ENCODE measurements at places on chromosomes 2 and 18.
A peak's percentile ranks its signal among the peaks of the same experiment; 100 is the strongest.

- no peak for DNase-seq
Observed at GRCh38 chr18:28735731-28736130, 558.8 kb upstream of the CDH2 start.

DNA sequence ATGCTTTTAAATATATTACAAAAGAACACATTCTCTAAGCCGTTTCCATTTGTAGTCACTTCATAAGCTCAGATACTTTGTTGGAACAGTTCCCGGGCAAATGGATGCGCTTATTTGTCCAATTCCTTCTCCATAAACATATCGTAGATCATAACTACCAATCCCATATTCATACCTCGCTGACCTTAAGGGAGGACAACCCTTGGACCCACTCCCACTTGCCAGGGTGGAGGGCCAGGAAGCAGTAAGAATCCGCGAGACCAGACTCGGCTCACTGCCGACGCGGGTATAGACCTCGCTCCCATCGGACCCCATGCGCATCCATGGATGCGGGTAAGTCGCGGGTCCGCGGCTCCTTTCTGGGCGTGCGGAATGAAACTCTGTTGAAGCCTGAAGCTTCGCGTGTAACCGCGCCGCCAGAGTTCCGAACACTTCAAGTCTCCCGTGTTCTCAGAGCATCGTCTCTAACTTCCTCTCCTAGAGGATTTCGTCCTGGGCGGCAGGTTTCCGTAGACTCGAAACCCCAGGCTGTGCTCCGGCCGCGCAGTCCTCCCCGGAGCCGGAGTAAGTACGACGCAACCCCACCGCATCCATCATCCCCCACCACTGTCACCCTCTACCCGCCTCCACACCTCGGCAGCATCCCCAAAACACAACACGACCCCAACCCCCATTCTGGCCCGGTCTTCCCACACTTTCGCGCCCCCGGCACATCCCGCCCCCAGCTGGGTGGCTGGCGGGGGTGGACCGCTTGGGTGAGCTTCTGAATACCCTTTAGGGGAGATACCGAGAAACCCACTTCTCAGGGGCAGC is 1.1 kb downstream of the DSC3 start:
- DNase-seq: no peak

- peak; percentile 85 for DNase-seq
Observed at GRCh38 chr18:57803103-57803969, at the start of gene ATP8B1. Gene ATP8B1, minus strand, starts transcription at chr18:57803315. Its CDS starts 71,508 bp downstream, at chr18:57731807.

DNA sequence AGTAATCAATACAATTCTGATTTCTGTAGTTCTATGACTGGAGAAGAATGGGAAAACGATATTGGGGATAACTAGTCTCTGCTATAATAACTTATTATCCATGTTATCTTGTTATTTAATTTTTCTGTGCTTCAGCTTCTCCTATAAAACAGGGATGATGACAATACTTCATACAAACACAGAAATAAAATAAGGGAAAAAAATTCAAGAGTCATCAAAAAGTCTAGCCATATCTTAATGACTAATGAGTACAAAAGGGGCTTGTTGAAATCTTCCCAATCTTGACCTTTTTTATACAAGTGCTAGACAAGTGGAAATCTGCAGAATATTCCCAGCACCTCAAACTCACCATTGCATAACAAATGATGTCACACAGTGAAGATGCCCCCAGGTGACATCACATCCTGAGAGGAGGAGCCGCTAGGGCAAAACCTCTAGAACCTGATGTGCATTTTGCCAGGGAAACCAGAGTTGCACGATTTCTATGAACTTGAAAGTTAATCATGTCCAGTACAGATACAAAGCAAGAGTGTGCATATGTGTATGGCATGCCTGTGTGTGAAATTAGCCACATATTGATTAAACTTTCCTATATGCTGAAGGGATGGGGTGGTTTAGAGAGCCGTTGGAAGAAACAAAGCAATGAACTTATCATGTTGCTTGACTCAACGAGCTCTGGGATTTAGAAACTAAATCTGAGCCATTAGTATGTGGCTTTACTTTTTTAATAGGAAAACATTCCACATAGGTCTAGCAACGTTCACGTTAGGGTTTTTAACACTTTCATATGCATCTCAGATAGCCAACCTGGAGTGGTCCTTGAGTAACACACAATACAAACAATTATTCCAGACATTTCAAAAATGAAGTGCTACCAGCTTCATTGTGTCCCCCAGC is 278.9 kb downstream of the SLC4A3 start:
- no peak for DNase-seq

DNA sequence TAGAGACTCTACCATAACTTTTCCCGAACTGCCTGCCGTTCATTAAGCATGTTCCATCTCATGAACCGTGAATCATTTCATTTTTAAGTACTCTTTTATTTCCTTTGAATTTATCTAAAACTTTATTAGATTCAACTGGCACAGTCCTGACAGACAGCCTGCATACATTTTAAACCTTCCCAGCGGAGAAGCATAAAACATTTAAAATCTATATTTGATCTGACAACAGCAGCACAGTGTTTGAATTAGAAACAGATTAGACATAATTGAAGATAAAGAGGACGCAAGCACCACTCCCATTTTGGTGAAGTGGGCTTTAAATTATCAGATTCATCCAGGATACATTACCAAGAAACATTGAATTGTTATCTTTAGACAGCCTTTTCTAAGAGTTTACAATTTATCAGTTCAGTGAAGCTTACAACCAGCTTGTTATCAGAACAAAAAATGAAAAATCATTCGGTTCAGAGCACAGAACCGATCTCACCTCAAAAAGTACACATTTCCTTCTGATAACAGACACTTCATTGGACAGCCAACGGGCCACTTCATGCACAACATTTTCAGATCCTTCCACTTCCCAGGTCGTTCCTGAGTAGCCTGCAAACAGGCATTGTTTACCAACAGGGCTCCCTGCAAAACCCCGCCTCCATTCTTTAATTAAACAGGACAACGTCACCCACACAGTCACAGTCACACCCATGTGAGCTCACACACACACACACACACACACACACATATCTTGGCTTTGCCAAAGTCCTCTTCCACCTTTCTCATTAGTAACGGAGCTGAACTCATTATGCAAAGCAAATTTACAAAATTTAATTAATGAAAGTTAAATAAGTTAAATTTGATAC is 171.2 kb downstream of the SP3 start:
- DNase-seq: no peak

GRCh38 chr2:102033750-102034682 is 42.3 kb downstream of the IL1R2 start:
- no peak for DNase-seq

DNA sequence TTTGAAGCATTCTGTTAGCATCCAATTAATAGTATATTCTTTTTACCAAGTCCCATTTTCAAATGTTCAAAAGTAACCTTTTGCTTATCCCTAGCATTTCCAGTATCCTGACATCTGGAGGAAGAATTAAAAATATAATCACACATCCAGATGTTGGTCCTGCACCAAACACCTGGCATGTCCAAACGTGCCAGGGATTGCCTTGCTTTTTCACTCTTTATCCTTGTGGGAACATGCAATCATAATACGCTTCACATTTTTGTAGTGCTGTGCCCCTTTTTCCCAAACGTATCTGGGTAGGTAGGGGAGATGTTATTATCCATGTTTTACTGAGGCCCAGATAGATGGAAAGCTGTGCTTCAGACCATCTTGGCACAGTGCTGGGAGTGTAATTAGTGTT is 133.0 kb downstream of the TPGS2 start:
- no peak for DNase-seq

DNA sequence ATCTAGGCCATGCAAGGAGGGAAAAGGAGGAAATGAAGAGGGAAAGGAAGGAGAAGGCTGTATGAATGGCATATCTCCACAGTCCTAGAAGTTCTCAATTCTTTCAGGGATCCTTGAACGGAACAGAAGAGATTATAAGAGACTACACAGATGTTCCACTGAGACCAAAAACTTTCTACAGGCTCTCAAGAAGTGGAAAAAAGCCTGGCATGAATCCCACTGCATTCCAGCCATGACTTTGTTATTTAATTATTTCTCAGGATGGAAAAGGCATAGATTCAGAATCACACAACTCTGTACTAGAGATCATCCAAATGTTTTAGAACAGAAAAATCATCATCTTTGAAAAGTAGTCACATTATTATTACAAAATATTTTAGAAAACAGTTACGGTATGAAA is 131.7 kb upstream of the CDH20 start:
- no peak for DNase-seq

DNA sequence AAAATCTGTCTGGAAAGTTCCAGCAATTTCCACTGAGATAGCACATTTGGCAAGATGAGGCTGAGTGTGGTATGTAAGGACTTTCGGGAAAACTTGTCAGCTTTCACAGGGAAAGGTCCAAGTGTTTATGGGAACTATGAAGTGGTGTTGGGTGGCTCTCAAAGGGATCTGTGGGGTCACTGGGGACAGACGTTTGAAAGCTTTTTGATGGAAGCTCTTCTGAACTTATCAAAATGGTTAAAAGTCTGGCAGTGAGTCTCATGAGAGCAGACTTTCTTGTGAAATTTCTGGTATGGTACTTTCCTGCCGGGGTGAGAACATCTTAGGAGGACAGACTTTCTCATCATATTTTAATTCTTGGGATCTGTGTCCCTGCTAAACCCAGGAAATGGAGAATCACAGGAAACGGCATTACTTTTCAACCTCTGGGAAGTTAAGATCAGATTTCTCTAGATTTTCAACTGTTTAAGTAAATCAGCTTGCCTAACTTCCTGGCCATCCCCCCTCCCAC is 546.3 kb upstream of the ZEB2 start:
- DNase-seq: no peak

- no peak for DNase-seq
Observed at GRCh38 chr2:41924024-41924423, 123.8 kb upstream of the PKDCC start.

DNA sequence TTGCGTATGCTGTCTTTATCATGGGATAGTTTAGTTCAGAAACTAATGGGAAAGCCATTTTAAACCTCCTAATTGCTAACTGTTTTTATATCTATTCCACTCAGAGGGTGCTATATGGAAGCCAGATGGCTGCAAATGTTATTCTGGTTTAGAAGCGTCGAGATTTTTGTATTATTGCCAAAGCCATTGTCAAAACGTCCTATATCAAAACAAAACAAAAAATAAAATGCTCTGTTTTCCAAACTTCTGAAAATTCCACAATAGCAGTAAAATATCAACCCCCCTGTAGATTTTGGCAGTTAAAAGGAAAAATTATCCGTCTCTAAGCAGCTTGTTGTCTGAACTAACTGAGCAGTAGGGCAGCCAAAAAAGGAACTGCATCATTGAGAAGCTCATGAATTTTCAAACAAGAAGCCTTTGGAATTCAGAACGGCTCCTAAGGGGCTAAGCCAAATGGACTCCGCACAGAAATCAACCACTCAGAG is 195.4 kb upstream of the CWC22 start:
- no peak for DNase-seq

GRCh38 chr18:3114451-3114850 is 101.5 kb upstream of the LPIN2 start:
- no peak for DNase-seq

- no peak for DNase-seq
Observed at GRCh38 chr18:36034299-36034895, 33.0 kb downstream of the RPRD1A start.

DNA sequence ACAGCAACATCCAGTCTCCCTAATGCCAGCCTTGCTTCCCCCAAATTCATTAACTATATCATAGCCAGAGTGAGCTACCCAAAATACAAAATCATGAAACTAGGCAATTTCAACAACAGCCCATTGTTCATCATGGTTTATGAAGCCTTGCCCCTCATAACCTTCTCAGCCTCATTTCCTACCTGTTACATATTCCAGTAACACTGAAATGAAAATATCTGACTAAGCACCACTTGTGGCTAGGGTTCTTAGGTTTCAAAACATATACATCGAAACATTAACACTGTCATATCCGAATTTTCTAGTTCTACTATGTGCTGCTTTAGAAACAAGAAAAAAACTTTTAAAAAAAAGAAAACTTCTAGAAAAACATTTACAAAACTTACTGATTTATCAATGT is 59.5 kb downstream of the ATAD2B start:
- no peak for DNase-seq

DNA sequence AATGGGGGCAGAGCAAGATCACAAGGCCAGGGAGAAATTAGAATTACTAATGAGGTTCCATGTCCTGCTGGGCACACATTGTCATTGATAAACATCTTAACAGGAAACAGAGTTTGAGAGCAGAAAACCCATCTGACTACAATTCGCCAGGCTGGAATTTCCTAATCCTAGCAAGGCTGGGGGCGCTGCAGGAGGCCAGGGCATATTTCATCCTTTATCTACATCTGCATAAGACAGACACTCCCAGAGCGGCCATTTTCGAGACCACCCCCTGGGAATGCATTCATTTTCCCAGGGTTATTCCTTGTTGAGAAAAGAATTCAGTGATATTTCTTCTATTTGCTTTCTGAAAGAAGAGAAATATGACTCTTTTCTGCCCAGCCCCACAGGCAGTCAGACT is 152.7 kb downstream of the SUCLG1 start:
- DNase-seq: no peak

- no peak for DNase-seq
Observed at GRCh38 chr2:8324901-8325300, 357.0 kb upstream of the ID2 start.

DNA sequence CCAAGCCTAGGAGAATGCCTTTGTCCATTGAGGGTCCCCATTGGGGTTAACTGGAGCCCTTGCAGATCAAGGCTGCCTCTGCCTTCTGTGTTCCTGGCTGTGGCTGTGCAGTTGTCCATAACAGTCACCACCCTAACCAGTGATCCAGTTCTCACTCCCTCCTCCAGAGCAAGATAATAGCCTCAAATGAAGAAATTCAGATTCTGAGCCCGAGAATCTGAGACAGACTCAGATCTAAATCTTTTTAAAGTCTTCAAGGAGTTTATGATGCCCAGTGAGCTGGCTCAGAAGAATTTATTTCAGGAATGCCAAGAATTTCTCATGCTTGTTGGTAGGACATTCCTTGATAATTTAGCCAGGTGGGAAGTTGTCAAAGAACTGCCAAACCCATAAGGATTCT is 44.3 kb upstream of the RAB6C start:
- DNase-seq: no peak

DNA sequence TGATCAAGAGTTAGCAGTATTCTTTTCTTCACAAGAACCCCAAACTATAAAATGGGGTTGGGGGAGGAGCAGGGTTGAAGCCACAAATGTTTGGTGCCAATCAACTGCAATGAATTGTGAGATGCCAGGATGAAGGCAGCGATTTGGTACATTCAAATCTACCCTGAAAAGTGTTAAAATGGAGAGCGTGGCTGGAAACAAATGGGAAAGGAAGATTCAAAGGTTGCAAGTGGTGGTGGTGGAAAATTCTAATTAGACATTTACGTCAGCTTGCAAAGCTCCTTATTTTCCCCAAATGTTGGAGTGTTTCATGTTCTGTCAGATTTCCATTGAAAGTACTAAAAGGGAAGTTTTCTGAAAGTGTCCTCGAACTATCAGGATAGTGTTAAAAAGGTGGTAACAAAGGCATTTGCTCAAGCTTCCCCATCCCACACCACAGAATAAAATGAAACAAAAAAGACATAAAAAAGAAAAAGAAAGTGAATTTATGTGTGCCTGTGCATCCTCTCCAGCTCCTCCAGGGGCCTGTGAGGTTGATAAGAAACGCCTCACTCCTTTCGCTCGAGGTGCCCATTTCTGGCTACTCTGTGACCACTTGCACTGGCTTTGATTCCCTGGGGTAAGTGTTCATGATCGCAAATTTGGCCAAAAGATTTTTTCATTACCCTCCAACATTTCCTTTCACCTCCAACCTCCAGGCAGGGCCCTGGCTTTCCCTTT is 424.1 kb upstream of the POU3F3 start:
- no peak for DNase-seq
